Esophagus squamous epithelium (tissue), 5 donors: ENCODE measurements at places on chromosomes 3 and 15.

DNA sequence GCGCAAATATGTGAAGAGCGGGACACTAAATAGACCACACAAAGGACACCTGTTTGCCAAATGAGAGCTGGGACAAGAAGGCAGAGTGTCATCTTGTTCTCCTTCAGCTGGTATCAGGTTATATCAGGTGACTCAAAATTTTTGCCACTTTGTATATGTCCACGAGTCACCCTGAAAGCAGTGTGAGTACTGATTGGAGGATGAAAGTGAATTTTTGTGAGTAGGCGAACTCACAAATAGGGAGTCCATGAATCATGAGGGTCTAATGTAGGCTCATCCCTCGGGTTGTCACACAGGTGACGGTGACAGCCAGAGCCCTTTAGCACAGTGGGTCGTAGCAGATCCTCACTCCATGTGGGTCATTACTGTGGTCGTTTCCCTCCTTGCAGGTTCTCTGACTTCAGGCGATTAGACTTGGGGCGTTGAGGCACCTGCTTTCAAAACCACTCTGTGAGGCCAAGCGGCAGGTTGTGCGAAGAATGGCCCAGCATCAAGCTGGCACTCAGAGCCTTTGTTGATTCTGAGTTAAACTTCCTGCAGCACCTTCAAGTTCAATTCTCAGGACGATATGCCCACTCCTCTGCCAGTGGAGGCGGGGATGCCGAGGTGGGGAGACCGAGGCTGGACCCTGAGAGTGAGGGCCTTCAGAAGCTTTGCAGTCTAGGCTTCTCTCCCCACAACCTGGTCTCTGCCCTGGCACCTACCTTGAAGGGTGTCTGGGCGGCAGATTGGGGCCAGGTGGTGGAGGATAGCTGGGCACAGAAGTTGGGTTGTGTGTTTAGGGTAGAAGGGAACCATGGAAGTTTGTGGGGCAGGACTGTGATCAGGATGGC lies 173.8 kb downstream of the SMAD6 start:
- DNase-seq = no peak

DNA sequence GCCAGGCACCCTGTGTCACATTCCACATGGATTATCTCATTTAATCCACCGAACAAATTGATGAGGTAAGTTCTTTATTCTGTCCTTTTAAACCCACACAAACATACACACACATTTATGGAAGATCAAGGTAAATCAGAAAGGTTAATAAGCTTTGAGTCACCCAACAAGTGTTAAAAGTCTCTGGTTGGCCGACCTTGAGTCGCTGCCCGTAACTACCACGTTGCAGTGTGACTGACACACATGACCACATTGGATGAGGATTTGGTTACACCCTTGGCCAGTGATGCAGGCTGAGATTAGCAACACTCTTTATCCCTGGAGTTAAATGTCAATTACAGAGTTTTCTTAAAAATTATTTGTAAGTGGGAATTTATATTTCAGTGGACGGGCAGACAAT lies 19.2 kb downstream of the FOXP1 start:
- no peak for DNase-seq

DNA sequence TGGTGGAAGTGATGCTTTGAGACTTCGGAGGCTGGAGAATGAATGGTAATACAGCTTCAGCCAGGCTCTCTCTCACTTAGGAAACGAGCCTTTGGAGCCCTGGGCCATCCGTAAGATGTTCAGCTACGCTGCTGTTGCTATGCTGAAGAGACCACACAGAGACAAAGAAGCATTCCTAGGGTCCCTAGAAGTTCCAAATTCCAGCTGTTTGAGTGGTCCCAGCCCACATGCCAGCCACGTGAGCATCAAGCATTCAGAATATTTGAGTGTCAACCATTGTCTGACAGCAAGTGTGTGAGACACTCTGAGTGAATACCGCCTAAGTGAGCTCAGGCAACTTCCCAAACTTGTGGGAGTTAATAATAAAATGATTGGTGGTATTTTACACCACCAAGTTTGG lies 212.9 kb downstream of the CD47 start:
- no peak for DNase-seq

- DNase-seq = no peak
These were observed 527.7 kb upstream of the TGFBR2 start for GRCh38 chr3:30078736-30079135.

DNA sequence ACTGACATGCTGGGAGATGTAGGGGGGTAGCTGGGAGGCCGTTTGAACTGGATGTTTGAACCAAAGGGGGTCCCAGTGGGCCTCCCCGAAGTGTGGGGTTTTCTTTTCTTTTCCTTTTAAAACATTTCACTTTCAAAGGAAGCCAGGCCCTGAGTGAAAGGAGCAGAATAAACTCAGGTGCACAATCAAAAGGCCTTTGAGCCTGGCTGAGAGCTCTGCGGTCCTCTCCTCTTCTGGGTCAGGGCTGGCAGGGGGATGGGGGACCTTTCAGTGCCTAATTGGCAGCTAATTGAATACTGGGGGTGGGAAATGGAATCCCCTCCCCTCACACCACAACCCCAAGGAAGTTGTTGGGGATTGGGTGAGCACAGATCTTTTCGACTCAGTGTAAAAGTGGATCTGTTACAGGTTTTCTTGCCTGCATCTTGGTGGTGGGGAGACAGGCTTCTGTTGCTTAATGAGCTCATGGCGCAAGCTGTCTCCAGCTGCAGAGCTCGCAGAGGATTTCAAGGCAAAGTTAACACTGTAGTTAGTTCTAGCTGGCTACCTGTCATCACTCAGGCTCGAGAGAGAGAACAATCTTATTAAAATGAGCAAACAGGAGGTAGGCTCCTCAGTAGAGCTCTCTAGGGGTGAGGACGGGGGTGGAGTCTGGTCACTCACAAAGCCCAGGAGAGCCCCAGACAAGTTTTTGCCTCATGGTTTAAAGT lies 132.6 kb downstream of the RAB11A start:
- no peak for DNase-seq
